DMS79 treated with DMSO at 0.1 percent for 48 hours (cell line): ENCODE measurements at places on chromosomes 5 and 9.

DNA sequence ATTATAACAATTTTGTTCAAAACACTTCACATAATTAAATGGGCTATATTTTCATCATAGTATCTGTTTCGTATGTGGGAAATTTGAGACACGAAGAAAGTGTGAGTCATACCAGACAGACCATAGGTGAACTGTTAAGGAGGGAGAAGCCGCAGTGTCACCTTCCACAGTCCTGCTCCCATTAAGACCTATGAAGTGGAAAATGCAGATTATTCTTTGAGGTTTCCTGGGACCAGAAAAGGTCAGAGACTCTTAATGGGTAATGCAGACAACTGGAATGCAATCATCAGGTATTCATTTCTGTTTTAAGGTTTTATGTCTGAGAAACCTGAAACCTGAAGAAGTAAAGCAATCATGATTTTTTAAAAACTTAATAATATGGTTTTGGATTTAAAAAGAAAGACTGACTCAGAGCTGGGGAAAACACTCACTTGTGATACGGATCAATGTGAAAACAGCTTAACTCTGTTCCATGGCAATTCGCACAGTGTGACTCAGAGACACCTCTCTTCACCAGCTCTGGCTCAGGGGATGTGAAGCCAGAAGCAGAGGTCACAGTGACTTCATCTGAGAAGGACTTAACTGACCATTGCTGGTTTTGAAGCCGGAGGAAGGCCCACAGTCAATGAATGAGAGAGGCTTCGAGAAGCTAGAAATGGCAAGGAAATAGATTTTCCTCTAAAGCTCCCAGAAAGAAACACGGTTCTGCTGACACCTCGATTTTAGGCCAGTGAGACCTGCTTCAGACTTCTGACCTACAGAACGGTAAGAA, 17.2 kb upstream of the GCNT1 start:
- no peak for DNase-seq

DNA sequence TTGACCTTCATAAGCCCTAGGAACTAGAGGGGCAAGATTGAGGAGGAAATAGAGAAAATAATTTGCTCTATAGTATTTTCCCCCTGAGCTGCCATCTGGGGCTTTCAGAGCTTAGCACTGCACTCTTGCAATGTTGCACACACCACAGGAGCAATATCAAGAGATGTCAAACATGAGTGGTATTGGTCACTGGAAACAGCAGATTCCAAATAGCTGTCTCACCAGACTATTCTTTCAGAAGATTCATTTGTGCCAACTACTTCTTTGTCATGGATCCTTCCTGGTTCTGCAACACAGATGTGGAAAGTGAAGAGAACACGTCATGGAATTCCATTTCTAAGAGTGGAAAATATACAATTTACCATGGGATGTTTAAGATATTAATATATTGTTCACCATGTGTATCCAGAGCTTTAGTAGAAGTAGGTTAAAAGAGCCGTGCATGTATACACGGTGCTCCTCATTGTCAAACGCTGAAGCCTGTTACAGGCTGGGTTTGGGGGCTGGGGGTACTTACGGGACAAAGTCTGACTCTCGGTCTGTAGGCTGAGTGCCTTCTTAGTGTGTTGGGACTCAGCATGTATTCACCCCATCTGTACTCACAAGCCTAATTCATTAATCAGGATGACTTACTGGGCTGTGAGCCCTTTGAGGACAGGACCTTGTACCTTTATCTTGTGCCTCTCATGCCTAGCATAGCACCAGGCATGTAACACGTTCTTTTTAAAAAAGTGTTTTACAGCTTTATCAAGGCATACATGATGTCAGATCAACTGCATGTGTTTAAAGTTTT, 31.4 kb upstream of the GDNF start:
- DNase-seq: no peak

GRCh38 chr9:122948313-122948712, 7.5 kb downstream of the RABGAP1 start:
- DNase-seq: no peak

GRCh38 chr5:5158472-5158895, 18.4 kb downstream of the ADAMTS16 start:
- peak; percentile 47 for DNase-seq

- no peak for DNase-seq
Observed at GRCh38 chr9:119291554-119291953, 77.7 kb downstream of the BRINP1 start.

- no peak for DNase-seq
Observed at GRCh38 chr9:127447416-127448111, 3.6 kb downstream of the RPL12 start.

GRCh38 chr5:34007201-34007620, 639 bp downstream of the AMACR start:
- peak; percentile 32 for DNase-seq
